ENCODE measurements at places on chromosomes 13 and 19.
A peak's percentile ranks its signal among the peaks of the same experiment; 100 is the strongest.

DNA sequence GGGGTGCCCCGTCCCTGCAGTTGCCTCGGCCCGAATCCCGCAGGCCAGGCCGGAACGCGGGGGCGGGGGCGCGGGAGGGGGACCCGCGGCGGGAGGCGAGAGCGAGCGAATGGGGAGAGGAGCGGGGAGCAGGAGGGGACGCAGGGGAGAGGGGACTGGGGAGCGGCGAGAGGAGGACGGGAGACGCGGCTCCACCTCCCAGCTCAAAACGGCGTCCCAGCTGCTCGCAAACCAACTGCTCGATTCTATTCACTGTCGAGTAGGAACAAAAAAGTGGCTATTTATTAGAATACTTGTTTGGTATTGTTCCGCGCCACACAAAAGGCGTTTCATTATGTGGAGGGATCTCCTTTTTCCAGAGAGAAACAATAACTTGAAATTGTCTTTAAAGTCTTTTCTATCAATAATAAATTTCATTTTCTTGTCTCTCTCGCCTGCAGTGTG lies 10.6 kb upstream of the SOX1 start:
- DNase-seq: no peak

GRCh38 chr13:73739394-73739793 lies 394.8 kb downstream of the KLF12 start:
- DNase-seq: no peak

DNA sequence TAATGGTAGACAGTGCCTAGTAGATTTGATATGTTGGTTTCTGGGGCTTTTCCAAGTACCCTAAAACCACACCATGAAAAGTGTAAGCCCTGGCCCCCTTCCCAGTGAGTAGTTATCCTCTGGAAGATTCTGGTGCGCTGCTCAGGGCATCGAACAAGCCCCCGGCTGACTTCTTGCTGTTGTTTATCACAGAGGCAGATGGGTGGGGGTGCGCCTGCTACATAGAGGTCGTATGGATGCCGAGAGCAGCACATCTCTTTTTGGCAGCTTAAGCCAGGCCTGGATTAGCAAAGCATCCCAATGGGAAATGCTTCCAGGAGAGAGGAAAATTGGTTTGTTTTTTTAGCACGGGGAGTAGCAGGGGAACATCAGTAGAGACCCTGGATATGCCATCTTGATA lies 26.3 kb upstream of the SPATA13 start:
- DNase-seq: no peak

- peak; percentile 51 for DNase-seq
These were observed 24.4 kb upstream of the ZNF561 start for GRCh38 chr19:9645472-9645871.

DNA sequence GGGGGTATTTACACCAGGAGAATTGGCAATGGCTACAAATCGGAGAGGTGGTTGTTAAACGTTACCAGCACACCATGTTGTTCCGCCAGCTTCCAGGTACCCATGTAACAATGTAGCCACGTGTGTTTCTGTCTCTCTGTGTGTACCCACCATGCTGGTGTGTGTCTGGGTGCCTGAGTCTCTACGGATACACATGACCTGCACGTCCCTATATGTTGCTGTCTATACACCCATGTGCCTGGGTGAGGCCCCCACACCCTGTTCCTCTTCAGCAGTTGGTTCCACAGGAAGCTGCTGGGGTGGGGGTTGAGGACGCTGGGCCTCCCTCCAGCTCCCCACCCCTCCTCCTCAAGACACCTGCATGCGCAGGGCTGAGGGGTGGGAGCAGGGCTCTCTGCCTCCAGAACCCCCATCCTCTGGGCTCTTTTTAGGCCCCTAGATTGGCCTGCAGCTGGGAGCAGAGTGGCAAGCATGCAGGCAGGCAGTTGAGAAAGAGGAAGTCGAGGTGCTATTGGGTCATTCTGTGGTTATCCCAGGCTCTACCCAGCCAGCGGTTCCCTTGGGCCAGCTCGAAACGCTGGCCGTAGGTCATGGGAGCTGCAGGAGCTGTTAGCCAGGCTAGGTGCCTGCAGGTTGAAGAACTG lies at the start of gene ARHGEF18:
Gene ARHGEF18 (plus strand): TSS at position 351 of the 644 bp plus-strand sequence. CDS start 13,954 bp downstream, outside the sequence.
- DNase-seq: peak; percentile 66

DNA sequence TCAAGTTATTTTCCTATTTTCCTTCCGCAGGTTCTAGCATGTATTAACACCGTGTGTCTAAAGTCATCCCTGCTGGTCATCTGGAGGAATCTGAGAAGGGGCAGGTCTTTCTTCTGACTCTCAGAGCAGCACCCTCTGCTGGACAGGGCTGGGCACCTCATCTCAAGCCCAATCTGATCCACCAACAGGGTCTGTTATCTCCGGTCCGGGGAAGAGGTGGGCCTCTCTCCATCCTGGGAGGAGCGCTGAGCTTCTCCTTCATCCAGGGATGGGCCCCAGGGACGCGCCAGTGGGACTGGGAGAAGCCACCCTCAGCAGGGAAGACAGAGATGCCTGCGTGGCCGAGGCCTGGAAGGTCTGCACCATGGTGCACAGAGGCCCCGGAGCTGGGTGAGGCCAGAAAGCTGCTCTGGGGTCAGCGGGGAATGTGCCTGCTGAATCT lies 26.0 kb upstream of the ZNF331 start:
- peak; percentile 92 for DNase-seq

GRCh38 chr19:934865-935479 lies 9.1 kb downstream of the ARID3A start:
- DNase-seq: no peak

- DNase-seq: no peak
These were observed 123.8 kb downstream of the STK24 start for GRCh38 chr13:98452851-98453843.

GRCh38 chr19:38021352-38021751 lies 114.3 kb downstream of the SIPA1L3 start:
- no peak for DNase-seq

GRCh38 chr19:16764793-16765433 lies 45.3 kb downstream of the NWD1 start:
- DNase-seq: no peak

Measured in Karpas-422 (cell line).